ENCODE measurements at places on chromosomes 2 and 18. TPM values are rescaled to one million over a fixed set of nuclear protein-coding genes. Genes with fewer than 3 reads are reported as not detected.

- DNase-seq = no peak
These were observed 108.4 kb downstream of the MEIS1 start for GRCh38 chr2:66543257-66543767.

GRCh38 chr2:201231781-201232466 lies 28.4 kb upstream of the CASP8 start:
- DNase-seq = peak; percentile 88

- peak; percentile 93 for DNase-seq
These were observed 418.2 kb upstream of the HS6ST1 start for GRCh38 chr2:128736689-128737545.

DNA sequence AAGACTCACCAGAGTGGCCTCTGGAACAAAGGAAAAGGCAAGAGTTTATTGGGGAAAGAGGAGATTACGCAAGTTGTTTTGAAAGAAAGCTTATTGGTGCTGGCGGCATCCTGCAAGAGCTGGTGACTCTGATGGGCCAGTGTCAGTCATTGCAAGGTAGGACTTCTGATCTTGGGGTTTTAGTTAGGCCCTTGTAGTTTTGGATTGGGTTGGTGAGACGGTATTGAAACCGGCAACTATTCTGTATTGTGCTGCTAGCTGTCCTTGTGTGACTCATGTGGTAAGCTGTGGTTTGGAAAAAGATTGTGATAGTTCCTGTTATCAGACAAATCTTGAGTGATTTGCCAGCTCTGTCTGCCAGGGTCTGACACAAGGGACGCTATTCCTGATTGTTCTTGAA lies 159.1 kb upstream of the PIEZO2 start:
- DNase-seq = no peak

DNA sequence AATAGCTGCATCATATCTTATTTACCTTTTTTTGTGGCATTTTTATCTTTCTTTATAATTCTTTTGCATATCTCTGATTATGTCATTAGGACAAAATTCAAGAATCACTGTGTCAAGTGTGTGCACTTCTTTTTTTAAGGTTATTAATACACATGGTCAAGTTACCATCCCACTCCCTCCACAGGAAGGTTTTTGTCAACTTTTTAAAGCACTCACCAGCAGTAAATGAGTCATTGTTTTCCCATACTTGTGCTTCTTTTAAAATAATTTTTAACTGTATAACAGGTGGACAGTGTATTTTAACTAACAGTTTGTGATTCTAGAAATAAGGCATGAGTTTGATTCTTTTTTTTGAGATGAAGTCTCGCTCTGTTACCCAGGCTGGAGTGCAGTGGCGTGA lies 45.7 kb upstream of the FAM171B start:
- no peak for DNase-seq

- DNase-seq = peak; percentile 98
These were observed at the start of gene SIX2 for GRCh38 chr2:45009303-45009927. SIX2 (minus strand) TSS chr2:45009452; CDS start chr2:45009110, 342 bp downstream.

GRCh38 chr2:85288244-85288725 lies 39.5 kb downstream of the TGOLN2 start:
- no peak for DNase-seq

- no peak for DNase-seq
These were observed 285.4 kb upstream of the ZNF804A start for GRCh38 chr2:184312970-184313369.

- no peak for DNase-seq
These were observed 26.8 kb upstream of the RTTN start for GRCh38 chr18:70232261-70232660.

DNA sequence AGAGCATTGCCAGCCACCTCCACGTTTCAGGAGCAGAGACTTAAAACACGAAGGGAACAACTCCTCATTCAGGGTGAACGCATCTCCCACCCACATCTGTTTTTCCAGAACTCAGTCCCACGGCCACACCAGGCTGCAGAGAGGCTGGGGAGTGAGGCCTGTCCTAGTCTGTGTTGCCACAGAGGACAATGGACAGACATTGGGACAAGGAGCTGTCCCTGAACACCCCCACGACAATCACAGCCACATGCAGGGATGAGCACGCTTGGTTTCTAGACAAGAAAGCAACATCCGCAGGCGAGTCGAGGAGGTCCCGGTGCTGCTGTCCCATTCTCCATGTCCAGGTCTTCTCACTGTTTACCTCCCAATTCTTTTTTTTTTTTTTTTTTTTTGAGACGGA lies 167.4 kb downstream of the EIPR1 start:
- DNase-seq = no peak

DNA sequence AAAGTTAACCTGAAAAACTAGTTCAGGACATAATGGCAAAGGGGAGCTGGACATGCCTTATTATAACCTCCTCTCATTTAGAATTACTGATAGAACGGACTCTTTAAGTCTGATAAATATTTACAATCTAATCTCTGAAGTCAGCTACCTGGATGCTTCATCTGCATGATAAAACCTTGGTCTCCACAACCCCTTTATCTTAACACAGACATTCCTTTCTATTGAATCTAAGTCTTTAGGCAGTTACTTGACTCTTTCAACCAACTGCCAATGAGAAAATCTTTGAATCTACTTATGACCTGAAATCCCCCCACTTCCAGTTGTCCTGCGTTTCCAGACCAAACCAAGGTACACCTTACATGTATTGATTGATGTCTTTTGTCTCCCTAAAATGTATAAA lies 191.2 kb upstream of the LRRTM4 start:
- DNase-seq = no peak

DNA sequence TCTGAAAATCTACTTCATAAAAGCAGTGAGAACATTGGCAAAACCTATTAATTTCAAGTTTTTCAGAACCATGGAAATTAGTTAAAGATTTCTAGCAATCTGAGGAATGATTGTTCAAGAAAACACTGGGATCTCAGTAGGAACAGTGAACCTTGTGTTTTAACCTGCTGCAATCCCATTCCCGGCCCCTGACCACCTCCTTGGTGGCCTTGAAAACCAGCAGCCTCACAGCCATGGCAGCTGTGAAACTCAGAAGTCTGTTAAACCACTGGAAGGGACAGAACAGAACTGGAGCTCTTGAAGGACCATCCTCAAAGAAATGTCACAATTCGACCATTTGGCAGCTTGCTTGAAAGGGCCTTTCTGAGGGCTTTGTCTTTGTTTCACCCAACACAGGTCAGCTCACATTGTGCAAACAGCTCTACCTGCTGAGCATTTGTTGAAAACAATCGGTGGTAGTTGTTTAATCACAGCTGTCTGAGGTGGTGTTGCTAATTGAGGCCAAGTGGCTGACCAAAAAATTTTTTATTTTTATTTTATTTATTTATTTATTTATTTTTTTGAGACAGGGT lies 25.8 kb downstream of the NEDD4L start:
- no peak for DNase-seq

GRCh38 chr2:26876260-26876659 lies 28.3 kb downstream of the DPYSL5 start:
- DNase-seq = no peak

DNA sequence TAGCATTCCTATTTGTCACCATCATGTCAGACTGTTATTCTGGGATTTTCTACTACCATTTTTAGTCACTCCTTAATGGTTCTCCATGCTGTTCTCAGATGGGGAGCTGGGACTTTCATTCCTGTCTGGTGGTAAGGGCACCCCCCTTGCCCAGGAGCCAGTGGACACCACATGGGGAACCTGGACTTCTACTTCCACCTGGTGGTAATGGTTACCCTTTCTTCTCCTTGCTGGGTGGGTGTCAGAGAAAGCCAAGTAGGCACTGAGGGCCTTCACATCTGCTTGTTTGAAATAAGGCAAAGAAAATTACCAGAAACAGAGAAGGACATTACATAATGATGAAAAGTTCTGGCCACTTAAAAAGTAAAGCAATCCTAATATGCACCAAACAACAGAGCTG lies 239.8 kb downstream of the FHOD3 start:
- no peak for DNase-seq

DNA sequence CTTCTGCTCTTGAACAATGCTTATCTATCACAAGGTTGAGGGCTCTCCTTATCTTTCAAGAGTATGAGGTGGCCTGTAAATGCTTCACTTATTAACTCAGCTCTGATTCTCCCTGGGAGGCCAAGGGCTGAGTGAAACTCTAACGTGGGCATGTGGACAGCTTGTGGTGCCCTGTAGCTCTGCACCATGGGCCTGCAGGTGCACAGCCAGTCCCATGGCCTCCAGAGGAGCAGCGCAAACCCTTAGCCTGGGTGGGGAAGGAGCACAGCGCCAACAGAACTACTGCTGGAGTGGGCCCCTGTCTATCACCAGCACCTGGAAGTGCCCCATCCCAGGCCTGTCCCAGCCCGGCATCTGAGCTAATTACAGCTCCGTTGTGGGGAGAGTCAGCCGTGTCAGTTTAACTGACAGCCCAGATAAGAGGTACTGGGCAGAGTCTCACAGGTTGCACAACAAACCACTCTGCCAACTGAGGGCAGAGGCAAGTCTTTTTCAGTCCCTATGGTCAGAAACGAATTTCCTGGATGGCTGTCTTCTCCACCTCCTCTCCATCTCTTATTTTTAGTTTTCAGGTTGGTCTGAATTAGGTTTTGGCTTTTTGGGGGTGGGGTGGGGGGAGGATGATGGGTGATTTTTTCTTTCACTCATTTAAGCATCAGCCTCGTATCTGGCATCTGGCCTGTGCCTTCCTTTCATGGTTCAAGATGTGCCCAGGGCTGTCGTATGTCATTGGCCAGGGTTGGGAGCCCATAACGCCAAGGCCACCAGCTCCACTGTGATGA lies 219.5 kb downstream of the BCL2 start:
- no peak for DNase-seq

GRCh38 chr18:21101172-21101571 lies 10.4 kb downstream of the ROCK1 start:
- DNase-seq = no peak

GRCh38 chr2:21404137-21404536 lies 280.4 kb downstream of the TDRD15 start:
- DNase-seq = no peak

DNA sequence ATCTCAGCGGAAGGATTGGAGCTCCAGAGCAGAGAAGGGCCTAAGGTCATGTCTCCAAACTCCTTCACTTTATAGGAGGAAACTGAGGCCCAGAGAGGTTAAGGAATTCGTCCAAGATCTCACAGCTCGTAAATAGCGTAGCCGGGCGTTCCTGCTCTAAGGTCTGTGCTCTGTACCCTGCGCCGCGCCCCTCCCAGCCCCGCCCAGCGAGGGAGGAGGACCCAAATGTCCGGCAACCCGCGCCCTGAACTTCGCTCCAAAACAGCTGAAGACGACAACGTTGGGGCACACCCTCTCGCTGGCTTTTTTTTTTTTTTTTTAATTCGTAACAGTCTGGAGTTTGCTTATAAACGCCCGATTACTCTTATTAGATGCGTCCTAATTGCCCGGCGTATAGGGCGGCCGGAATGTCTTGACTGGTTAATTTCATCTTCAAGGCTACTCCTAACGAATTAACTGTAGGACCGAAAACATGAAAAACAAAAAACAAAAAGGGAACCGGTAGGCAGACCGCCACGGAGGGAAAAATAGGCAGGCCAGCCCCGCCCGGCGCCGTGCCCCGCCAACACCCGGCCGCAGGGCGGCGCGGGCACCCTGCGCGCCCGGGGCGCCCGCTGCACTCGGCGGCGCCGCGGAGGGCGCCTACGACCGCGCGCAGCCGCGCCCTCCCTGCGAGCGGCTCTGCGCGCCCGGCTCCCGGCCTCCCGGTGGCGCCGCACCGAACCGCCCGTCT lies 928 bp upstream of the FOSL2 start:
- DNase-seq = peak; percentile 96

GRCh38 chr2:176582990-176583481 lies 313.8 kb downstream of the MTX2 start:
- peak; percentile 35 for DNase-seq

The FOXI3 gene
- total RNA-seq = 0.31 TPM

The APCDD1 gene
- 31.2 TPM for total RNA-seq

The RAX gene
- not detected for total RNA-seq

The SERPINB13 gene
- 17.5 TPM for total RNA-seq

The UXS1 gene
- 67.4 TPM for total RNA-seq

The RND3 gene
- 63.7 TPM for total RNA-seq

Measured in tongue (tissue), 3 donors.